Thymus (tissue), 14 donors: ENCODE measurements at places on chromosomes 3 and 15. TPM values are rescaled to one million over a fixed set of nuclear protein-coding genes. Genes with fewer than 3 reads are reported as not detected.

DNA sequence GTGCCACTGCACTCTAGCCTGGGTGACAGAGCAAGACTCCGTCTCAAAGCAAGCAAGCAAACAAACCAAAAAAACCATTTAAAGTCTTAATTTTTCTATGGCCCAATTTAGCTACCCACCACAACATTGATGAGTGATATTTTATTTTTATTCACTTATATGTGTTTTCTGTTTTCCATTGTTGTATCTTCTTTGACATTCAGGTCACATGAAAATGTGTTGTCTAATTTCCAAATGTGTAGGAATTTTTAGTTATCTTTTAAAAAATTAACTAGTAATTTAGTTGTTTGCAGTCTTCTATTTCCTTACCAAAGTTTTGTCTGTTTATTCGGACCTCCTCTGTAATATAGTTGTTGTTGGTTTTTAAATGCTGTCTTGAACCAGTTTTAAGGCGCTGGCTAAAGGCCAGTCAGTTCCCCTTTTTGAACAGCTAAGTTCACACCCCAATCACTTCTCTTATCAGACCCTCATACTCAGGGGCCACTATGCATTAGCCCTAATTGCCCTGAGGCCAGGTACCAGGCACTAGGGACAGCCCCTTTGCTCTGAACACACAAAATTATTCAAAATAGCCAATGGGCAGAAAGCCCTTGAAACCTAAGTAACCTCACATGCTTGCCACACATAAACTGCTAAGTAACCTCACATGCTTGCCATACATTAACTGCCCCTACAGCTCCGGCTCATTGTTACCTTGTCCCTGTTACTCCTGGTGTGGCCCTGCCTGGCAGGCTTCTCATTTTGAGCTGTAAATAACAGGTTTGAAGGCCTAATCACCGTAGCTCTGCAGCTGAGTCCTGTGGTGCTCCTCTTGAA is 4.3 kb upstream of the CCR4 start:
- no peak for DNase-seq

DNA sequence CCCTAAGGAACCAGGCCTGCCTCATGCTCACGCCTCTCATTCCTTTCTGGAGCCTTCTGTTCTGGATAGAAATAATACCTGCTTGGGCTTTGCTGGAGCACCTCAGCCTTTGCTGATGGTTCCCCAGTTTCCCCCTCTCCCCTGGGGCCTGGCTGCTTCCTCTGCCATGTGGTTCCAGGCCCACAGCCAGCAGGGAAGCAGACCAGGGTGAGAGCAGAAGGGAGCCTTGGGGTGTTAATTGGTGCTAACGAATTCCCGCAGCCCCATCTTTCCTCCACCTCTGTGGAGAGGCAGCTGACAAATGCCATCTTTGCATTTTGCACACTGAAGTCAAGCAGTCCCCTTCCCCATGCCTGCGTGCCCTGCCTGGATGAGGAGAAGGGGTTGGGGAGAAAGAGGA is 13.1 kb upstream of the CORO2B start:
- no peak for DNase-seq

- DNase-seq = no peak
Measured at GRCh38 chr15:51263116-51263515, 75.3 kb downstream of the CYP19A1 start.

Gene PRRT3
- total RNA-seq = 1.4 TPM

Gene ISLR2
- total RNA-seq = 0.19 TPM

GRCh38 chr3:55631766-55632331 is 144.7 kb upstream of the WNT5A start:
- no peak for DNase-seq

Gene THAP10
- 0.52 TPM for total RNA-seq

Gene EXOG
- 9.0 TPM for total RNA-seq

DNA sequence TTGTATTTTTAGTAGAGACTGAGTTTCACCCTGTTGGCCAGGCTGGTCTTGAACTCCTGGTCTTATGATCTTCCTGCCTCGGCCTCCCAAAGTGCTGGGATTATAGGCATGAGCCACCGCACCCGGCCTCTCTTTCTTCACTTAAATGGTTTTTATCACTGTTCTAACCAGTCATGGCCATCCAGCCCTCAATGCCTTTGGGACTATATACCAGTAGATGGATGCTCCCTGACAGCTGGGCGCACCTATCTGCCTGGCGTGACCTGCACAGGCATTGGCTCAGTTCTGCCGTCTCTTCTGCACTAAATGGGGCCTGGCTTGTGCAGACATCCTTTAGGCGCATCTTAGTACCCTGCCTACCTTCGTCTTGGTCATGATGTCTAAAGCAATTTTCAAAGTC is 233.4 kb downstream of the ADAMTS17 start:
- no peak for DNase-seq

DNA sequence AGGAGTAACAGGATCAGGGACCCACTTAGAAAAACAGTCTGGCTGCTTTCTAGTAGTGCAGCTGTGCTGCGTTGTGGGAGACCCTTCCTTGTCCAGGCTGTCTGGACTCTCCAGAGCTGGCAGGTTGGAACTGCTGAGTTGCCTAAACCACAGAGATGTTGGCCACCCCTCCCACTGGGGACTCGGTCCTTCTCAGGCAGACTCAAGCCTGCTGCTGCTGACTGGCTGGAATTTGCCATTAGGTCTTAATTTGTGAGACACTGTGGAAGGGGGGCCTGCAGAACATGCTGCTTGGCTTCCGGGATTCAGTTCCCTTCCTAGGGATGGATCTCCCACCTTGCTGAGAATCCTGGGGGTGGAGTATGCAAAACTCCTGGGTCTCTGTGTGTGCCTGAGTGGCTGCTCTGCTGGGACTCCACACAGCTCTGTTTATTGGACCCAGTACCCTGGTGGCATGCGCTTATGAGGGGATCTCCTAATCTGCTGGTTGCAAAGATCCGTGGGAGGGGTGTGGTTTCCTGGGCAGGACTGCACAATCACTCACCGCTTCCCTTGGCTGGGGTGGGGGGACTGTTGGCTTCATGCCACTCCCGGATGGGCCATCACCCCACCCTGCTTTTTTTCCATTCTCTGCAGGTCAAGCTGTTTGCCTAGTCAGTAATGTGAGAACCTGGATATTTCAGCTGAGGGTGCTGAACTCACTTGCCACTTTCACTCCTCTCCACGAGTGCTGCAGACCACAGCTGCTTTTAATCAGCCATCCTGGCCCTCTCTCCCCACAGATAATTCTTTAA is 150.5 kb downstream of the CFAP20DC start:
- no peak for DNase-seq

GRCh38 chr15:36161771-36162212 is 417.6 kb upstream of the CDIN1 start:
- DNase-seq = no peak

DNA sequence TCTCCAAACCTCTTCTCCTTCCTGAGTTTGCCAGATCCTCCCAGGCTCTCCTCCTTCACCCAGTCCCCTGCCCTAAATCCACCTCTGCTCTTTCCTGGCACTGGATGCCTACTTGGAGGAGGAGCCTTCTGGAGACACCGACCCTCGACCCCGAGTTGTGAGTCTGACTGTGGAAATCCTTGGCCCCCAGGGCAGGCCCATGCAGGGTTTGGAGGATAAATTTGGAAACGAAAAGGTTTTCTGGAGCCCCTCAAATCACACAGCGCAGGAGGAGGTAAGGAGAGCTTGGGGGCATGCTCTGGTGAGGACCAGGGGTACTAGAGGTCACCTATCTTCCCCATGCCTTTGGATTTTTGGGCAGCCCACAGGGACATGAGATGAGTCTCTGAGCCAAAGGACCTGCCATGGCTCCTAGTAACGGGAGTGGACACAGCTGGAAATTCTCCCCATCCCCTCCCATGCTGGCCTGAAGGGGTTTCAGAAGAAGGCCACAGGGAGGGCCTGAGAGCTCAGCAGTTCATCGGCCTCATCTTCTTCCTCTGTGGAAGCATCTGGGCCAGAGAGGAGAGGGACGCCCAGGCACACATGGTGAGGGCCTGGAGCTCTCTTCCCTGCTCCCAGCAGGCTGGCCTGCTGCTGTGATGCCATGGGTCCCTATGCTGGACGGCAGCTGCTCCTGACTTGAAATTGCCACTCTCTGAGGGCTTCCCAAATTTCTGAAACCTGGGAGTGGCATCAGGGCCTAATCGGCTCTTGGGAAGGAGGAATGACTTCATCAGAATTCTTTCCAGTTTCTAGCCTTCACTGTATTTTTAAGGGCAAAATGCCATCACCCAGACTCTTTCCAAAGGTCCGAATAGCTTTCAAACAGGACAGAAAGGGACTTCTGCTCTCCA is 68.6 kb upstream of the ITGA11 start:
- no peak for DNase-seq

GRCh38 chr3:143237077-143237627 is 117.6 kb downstream of the CHST2 start:
- DNase-seq = no peak

DNA sequence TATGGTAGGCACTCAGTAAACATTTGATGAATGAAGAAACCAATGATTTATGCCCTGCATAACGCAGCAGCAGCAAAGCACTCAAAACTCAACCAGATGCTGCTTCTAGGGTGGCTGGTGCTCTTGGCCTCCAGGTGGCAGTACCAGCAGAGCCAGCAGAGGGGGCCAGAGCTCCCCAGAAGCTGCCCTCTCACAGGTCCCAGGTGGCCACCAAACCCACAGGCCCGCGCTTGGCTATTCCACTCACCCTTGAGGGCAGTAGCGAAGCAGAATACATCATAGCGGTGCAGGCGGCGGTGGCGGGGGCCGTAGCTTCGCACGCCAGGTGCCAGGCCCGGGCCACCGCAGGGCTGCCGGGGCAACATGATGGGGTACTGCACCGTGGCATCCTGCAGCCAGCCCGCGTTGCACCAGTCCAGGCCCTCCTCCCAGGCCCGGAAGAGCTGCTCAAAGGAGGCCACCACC is 16.6 kb downstream of the HAPLN3 start:
- DNase-seq = no peak

DNA sequence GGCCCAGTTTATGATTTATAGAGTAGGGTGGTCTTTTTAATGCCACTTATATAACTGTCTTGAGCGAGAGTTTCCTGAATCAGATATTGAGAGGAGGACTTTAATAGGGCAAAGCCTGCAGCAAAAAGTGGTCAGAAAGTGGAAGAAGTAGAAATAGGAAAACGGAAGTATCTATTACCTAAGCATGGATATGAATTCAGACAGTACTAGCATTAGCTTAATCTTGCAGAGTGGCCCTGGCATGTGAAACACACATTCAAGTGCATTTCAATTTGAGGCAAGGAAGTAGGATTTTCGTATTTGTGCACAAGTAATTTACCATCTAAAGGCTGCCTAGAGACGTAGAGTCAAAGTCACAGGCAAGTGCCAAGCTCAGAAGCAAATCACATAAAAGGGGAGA is 622.3 kb downstream of the DIPK2A start:
- DNase-seq = no peak

- DNase-seq = no peak
Measured at GRCh38 chr3:23017801-23018200, 185.3 kb upstream of the UBE2E2 start.

Gene GABRA5
- total RNA-seq = 26.1 TPM

Gene CRYGS
- total RNA-seq = 3.1 TPM
